ENCODE measurements at places on chromosomes 16 and 17.

- no peak for DNase-seq
Observed at GRCh38 chr16:19239511-19240155, 45.9 kb upstream of the CLEC19A start.

DNA sequence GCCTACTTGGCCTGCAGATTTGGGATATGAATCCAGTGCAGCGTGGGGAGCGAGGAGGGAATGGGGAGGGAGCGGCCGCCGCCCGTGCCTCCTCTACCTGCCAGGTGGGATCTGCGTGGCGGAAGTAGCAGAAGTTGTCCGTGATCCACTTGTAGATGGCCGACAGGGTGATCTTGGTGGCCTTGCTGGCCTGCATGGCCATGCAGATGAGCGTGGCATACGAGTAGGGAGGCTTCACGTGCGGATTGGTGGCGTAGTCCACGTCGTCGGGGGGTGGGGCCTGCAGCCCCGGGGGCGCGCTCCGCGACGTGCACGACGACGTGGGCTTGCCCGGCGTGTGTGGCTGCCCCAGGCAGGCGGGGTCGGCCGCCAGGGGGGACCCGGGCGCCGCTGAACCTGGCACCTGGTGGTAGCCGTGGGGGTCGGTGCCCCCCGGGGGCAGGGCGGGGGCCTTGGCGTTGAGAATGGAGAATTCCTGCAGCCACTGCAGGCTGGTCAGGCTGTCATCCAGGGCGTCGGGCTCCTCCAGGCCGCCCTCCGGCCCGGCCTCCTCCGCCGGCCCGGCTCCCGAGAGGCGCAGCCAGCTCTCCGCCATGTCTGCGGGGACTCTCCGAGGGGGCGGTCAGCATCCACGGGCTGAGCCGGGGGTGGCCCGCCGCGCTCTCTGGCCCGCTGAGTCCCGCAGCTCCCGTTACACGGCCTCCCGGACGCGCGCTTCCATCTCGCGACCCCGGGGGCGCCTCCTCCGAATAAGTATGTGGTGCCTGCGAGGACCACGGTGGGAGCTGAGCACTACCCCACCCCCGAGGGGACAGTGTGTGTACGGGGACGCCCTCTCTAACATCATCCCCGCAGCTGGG lies 1.0 kb downstream of the FOXJ1 start:
- no peak for DNase-seq

- DNase-seq = no peak
Observed at GRCh38 chr17:83008186-83008510, 71.3 kb upstream of the METRNL start.

DNA sequence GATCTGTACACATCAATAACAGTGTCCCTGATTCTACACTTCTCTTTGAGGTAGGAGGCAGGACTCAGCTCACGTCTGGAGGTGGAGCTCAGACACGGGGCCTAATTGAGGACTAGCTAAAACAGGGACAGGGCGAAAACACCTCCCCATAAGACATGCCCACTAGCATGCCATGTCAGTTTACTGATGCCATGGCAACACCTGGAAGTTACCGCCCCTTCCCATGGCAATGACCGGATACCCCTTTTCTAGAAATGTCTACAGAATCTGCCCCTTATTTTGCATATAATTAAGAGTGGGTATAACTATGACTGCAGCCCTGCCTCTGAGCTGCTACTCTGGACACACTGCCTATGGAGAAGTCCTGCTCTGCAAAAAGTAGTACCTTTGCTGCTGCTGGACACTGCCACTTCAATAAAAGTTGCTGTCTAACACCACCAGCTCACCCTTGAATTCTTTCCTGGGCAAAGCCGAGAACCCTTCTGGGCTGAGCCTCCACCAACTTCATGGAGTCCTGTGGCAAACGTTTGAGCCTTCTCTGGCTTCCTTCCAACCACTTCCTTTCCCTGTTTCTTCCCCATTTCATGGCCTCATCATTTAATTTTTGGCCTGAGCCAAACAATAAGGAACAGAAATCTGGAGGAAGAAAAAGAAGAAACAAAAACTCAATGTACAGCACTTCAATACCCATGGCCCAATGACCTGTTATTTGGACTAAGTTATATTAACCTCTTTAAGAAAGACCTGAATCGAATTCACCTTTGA lies 21.0 kb downstream of the PHB1 start:
- no peak for DNase-seq

- no peak for DNase-seq
Observed at GRCh38 chr17:18172531-18173278, 10.9 kb upstream of the ALKBH5 start.

DNA sequence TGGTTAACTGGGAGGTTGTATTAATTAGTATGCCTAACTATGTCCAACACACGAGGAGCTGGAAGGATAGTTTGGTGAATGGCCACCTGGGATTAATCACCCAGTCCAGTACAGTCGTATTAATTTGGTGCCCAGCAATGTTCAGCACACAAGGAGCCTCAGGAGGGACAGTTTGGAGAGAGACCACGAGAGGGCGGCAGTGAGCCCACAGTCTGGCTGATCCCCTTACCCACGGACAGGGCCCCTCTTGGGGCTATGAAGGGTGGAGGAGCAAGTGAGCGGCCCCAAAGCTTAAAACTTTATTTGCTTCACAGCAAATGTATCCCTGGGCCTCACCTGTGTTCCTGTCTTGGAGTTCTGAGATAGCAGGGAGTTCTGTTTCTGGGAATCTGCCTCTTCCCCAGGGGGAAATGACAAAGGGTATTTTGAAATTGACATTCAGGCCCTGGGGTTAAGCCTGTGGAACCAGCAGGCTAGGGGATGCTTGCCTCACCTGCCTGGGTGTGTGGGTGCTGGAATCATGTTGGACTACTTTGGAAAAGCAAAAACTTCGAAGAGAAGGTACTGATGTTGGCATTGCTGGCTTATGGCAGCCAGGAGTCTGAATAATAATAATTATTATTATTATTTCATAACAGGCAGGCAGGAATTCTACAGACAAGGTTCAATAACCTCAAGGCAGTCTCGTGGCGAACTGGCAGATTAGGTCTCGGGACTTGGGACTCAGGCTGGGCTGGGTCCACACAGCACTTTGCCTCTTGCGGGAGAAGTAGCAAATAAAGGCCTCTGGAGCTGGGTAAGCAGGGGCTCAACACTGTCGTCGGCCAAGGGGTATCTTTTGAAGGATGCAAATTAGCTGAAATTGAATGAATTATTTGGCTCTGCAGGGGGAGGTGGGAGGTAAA lies 227.6 kb upstream of the ASIC2 start:
- DNase-seq = no peak

GRCh38 chr17:62194401-62194800 lies 129.3 kb upstream of the MED13 start:
- no peak for DNase-seq

DNA sequence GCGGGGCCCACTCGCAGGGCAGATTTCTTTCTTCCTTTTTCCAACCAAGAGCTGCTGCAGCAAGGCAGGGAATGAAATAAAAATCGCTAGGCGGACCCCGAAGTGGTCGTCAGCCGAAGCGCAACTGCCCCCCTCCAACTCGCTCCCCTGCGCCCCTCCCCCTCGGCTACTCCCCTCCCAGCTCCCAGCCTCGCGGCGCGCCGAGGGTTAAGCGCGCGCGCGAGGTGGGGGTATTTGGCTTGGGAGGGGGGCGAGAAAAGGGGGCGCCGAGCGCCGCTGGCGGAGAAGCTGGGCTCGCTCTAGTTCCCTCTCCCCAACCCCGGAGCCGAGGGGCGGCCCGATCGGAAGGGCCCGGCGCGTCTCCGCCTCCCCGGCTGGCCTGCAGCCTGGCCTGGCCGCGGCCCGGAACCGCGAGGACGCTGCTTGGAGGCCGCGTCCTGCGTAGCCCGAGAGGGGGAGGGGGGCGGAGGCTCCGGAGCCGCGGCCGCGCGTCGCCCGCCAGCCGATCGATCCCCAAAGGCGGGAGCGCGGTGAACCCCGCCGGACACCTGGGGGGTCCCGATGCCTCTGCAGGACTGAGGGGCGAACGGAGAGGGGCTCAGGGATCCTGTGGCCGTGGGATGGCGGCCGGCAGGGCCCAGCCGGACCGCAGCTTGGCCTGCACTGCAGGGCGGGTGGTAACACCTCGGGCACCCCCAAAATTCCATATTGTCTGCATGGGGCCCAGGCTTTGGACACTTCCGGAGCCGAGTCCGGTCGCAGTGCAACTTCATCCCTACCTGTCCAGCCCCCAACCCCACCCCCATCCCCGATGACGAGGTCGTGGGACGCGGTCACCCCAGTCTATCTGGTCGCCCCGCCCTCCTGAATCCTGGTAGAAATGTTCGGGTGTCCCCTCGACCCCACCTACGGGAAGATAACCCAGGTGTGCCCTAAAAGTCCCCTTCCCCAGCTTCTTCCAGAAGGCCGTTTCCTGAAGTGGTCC lies 4.9 kb upstream of the CBX4 start:
- DNase-seq = no peak

- DNase-seq = no peak
Observed at GRCh38 chr16:983044-984030, 1.8 kb downstream of the SOX8 start.

DNA sequence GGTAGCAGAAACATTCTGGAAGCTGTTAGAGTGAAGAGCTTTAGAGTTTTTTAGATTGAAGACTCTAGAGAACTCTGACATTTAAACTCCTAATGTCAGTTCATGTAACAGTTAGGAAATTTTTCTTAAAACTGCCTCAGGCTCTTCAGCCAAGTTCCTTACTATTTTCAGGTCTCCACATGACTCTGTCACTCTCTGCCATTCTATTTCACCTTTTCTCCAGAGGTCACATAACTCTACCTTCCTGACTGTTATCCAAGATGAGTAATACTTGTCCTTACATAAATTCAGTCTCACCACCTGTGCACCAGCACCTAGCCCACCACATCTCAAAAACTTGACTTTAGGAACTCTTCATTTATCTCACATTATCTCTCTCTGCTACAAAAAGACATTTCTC lies 347.1 kb upstream of the CA10 start:
- no peak for DNase-seq

DNA sequence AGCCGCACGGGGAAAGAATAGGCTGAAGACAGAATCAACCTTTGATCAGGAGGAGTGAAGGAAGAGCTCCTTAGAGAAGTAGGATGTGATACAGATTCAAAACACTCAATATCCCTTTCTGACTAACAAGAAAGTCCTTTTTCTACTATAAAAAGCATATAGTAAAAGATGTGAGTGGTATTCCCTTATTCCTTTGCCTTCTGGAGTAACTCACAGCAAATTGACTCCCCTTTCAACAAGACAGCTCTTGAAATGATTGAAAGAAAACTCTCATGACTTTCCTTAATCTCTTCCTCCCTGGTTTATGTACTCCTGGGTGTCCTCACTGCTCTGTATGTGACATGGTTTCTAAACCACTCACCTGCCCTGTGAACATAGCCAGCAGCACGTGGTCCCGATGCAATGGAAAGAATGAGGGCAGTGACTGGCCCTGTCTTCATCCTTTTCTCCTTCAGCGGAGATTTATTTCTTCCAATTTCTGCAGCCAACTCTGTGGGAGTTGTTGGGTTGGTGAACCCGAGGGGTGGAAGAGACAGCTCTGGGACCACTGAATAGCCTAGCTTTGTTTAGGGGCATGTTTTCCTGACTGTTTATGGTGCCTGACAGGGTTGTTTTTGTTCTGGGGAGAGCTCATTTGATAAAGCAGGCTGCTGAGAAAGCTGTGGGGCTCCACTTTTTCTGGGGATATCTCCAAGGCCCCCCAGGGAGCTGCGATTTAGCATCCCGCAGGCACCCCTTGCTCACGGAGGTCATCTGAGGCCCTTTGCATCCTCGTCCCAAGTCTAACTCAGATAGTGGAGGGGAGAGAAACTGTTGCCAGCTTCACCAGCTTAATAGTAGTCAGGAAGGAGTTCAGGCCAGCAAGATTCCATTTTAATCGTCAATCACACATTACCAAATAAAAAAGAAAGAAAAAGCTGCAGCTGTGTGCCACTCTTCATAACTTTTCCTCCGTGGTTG lies 46.7 kb downstream of the MAP2K6 start:
- DNase-seq = no peak

DNA sequence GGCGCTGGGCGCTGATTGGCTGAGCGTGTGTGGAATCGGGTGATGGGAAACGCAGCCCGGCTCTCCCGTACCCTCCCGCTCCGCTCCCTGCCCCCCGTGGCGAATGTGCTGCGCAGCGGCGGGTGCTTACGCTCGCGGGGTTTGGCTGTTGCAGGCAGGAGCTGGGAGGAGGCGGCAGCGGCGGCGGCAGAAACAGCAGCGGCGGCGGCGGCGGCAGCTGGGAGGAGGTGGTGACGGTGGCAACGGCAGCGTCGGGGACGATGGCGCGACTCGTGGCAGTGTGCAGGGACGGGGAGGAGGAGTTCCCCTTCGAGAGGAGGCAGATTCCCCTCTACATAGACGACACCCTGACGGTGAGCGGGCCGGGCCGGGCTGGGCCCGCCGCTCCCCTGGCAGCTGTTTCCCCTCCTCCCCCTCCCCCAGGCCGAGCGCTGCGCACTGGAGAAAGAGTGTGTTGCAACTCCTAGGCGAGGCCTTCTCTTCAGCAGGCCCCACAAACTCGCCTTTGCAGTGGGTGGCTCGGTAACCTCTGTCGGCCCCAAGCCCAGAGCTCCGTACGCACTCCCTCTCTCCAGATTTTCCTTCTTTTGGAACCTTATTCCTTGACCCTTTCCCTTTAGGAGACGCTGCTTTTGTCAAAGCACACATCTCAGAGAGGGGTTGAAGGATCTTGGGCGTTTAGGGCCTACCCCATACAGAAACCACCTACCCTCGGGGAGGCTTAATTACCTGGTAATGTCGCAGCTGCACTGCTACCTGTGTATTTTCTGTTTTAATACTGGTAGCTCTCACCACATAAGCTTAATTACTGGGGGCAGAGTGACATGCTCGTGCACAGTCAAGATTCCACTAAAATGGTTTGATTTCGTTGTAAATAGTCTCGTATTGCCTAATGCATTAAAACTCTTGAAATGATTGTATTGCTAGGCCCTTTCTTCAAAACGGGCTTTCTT lies 1.0 kb downstream of the GGNBP2 start:
- DNase-seq = peak; percentile 92

DNA sequence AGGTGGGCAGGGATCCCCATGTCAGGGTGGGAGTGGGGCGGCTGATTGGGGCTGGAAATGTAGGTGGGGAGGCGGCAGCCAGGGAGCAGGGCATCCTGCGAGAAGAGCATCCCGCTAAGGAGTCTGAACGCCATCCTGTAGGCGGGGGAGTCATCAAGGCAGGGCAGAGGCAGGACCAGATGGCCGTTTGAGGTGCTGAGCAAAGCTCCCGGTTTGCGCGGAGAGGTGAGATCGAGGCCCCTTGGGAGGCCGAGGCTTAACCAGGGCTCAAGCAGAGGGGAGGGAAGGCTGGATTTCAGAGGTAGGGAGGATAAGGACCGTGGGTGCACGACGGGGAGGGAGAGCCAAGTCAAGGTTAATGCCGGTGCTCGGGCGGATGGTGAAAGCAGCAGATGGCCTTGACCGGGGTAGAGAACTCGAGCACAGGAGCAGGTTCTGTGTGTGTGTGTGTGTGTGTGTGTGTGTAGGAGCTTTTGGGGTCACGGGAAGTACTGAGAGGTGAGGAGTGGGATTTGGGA lies 472 bp upstream of the NME2 start:
- no peak for DNase-seq

GRCh38 chr16:11094857-11095565 lies 150.6 kb downstream of the CLEC16A start:
- DNase-seq = no peak

GRCh38 chr16:35208001-35208935 lies 1748.9 kb downstream of the TP53TG3F start:
- no peak for DNase-seq

GRCh38 chr17:2336215-2336851 lies at the start of gene TSR1:
Gene TSR1 (minus strand): TSS chr17:2336457. CDS start chr17:2336427, 30 bp downstream.
- DNase-seq = peak; percentile 82

All from stimulated activated CD8-positive, alpha-beta memory T cell treated with anti-CD3 and anti-CD28 coated beads, Interleukin-15, amount 100 ng/mL, for 4 hours (primary cell).